NCI-H1105 treated with DMSO at 0.1 percent for 48 hours (cell line): ENCODE measurements at places on chromosomes 3 and 15.

DNA sequence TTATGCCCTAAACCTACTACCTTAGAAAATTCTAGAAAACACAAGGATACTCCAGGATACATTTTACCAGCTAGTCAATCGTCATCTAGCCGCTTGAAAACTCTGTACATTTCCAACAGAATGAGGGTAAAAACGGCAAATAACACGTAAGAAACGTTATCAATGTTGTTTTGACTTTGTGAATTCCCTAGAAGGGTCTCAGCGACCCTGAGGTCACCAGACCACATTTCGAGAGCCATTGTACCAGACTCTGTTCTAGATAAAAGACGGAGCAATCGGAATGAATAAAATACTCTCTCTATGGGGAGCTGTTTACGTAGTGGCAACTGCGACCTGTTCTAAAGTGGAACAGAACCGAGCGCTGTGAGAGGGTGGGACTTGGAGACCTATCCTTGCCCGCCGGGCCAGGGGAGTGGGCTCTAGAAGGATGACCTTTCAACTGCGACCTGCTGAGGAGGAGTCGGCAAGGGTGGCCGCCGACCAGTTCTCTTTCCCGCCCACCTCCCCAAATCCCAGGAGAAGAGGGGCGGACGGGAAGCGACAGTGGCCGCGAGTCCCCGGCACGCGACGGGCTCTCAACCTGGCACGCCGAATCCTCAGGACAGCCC is 778 bp upstream of the AP4E1 start:
- no peak for DNase-seq

- DNase-seq, result peak; percentile 85
Observed at GRCh38 chr3:107752202-107752990, 229.6 kb downstream of the BBX start.

- DNase-seq, result no peak
Observed at GRCh38 chr15:26037369-26037768, 174.2 kb upstream of the ATP10A start.

GRCh38 chr3:157220883-157221282 is 60.9 kb upstream of the CCNL1 start:
- DNase-seq, result no peak

GRCh38 chr15:41289953-41290352 is 42.4 kb downstream of the OIP5 start:
- no peak for DNase-seq

- DNase-seq, result no peak
Observed at GRCh38 chr3:112009670-112010069, 10.9 kb downstream of the TAGLN3 start.

DNA sequence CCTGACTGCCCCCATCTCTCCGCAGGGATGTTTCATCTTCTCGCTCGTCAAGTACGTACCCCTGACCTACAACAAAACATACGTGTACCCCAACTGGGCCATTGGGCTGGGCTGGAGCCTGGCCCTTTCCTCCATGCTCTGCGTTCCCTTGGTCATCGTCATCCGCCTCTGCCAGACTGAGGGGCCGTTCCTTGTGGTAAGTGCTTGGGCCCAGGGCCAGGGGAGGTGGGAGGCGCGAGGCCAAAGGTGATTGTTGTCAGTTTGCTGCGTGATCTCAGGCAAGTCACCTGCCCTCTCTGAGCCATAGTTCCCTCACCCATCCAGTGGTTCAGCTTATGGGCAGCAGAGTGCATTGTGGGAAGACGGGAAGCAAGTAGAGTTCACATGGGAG is 58.5 kb downstream of the GRIP2 start:
- no peak for DNase-seq

DNA sequence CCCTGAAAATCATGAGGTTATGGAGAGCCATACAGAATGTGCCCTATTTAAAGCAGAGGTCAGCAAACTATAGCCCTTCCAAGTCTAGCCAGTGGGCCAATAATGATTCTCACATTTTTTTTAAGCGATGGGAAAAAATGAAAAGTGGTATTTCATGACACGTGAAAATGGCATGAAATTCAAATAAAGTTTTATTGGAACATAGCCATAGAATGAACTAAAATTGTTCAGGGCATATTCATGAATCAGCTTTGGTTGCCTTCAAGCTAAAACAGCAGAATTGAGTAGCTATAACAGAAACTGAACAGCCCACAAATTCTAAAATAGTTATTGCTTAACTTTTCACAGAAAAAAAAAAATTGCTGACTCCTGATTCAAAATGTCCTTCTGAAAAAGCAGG is 104.5 kb downstream of the TFG start:
- DNase-seq, result no peak

- no peak for DNase-seq
Observed at GRCh38 chr3:69443457-69443920, 57.6 kb upstream of the FRMD4B start.

- DNase-seq, result no peak
Observed at GRCh38 chr15:70127770-70128413, 30.2 kb upstream of the TLE3 start.

DNA sequence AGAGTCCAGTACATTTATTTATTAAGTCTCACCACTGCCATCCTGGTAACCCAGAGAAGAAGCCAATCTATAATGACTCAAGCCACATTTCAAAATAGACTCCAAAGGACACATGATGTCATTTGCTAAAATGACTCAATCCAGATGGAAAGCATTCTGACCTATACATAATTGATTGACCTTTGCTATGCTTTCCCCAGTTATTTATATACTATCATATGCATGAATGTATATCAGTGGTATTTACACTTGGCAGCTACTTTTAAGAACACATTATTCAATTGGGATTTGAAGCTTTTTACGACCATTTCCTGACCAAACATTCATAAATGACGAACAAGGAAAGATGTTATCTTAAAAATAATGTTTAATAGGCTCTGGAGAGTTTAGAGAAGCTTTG is 297.2 kb downstream of the FHIT start:
- DNase-seq, result no peak

GRCh38 chr3:171784937-171785336 is 25.3 kb downstream of the PLD1 start:
- peak; percentile 18 for DNase-seq

DNA sequence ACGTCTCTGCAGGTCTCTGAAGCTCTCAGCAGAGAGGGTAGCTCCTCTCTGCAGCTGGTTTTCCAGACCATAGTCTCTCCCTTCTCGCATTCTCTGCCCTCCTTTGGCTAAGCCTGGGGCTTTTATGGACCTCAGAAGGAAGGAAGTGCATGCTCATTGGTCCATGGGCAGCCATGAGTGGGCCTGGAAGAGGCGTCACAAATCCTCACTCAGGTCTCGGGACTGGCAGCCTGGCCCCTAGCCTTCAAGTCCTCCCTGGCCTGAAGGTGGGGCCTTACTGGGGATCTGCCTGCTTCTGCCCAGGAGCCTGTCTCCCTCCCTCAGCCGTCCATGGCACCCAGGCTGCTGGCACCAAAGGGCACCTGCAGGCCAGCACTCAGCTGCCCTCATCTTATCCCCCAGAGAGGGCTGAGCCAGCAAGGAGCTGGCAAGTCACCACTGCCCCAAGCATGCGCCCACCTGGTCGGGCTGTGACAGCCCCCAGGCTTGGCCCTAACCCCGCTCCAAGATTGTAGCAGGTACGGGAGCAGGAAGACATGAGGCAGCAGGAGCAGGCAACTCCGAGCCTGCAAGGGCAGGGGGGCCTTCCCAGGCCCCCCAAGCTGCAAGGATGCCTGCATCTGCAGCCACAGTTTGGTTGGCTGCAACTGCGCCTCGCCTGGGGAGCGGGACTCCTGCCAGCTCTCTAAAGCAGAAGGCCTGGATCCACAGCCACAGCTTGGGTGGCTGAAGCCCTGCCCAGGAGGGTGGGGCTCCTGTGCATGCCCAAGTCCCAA is 37.4 kb downstream of the GHSR start:
- DNase-seq, result no peak

GRCh38 chr3:183272791-183273190 is 19.7 kb downstream of the B3GNT5 start:
- DNase-seq, result no peak

DNA sequence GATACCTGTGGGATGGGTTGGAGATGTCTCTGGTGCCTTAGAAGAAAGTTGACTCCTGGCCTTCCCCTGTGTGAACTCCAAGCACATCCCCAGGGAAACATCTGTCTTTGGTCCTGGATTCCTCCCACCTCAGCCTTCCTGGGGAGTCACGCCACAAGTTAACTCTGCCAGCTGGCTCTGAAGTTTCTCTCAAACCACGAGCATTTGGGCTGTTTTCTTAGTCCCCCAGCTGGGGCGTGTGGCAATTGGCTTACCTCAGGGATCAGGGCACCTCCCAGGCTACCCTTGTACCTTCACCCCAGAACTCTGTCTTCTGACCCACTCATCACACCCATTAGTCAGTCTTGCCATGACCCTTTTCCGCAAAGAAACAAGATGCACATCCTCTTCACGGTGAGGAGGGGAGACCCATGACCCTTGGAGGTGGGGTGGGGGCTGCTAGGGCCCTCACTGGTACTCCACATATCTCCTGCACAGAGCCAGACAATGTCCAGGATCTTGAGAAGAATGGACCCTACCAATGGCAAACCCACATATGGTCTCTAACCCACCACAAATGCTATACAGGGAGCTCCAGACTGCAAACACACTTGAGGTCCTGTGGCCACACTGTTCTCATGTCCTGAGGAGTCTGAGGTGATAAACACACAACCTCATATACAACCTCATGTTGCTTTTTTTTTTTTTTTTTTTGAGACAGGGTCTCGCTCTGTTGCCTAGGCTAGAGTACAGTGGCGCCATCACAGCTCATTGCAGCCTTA is 3.9 kb downstream of the NEIL1 start:
- DNase-seq, result no peak

DNA sequence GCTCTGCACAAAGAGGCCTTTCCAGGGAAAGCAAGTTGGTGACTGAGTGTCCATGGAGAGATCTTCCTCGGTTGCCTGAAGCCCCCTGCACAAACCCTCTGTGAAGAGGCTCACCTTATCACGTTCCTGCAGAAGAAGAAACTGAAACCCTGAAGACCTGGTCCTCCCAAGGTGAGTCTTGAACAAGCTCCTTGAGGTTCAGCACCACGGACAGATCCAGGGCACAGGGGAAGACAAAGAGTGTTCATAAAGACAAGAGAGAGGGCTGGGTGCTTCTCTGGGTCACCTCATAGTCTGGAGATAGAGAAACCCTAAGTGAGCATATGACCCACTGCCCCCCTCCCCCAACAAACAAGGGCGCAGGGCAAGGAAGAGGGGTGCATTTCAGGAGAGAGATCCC is 21.7 kb upstream of the TBC1D21 start:
- DNase-seq, result no peak

- no peak for DNase-seq
Observed at GRCh38 chr3:127848131-127849129, 26.1 kb upstream of the MGLL start.

GRCh38 chr3:128486205-128486628 is 6.8 kb downstream of the GATA2 start:
- DNase-seq, result no peak

DNA sequence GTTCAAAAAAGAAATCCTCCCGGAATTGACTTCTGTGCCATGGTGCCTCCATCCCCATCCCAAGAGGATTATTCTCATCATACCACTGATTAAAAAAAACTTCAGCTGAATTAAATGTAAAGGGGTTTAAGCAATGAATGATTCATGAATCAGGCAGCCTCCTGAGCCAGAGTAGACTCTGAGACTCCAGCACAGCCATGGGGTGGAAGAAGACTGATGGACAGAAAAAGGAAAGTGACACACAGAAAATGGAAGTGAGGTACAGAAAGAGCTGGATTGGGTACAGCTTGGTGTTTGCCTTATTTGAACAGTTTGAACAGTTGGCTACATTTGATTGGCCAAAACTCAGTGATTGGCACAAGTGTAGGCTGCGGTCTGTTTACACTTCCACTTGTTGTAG is 224.8 kb upstream of the ATP10A start:
- DNase-seq, result no peak

GRCh38 chr3:140442621-140443020 is 235.2 kb upstream of the TRIM42 start:
- no peak for DNase-seq

DNA sequence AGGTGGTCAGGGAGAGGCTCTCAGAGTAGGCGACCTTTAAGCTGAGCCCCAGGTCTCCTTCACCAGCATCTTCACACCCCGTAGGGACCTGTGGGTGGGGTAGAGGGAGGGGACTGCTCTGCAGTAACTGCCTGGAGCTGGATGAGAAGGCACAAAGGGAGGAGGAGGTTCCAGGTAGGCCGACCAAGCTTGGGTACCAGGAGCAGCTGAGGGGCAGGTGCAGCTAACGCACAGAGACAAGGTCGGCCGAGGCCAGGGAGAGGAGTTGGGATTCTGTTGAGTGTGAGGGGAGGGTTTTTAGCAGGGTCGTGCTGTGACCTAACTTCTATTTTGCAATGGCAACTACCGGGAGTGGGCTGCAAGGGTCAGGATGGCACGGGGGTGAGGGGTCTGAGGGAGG is 5.9 kb upstream of the GRIP2 start:
- DNase-seq, result no peak

DNA sequence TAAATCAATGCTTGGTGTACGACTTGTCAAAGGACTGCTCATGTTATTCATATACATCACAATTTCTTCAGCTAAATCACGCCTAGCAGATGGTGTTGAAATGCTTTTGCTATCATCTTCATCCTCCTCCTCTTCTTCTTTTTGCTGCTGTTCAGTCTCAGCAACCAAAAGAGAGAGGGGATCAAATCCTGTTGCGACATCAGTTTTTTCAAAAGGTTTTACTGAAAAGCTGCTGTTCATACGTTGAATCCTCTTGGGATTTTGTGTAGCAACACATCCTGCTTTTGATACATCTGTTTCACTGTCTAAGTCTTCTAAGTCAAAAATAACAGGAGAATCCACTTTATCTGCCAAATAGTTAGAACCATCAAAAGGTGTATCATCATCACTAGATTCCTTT is 69.0 kb downstream of the SLC24A1 start:
- DNase-seq, result no peak

GRCh38 chr3:13822871-13823585 is 56.8 kb downstream of the WNT7A start:
- no peak for DNase-seq

DNA sequence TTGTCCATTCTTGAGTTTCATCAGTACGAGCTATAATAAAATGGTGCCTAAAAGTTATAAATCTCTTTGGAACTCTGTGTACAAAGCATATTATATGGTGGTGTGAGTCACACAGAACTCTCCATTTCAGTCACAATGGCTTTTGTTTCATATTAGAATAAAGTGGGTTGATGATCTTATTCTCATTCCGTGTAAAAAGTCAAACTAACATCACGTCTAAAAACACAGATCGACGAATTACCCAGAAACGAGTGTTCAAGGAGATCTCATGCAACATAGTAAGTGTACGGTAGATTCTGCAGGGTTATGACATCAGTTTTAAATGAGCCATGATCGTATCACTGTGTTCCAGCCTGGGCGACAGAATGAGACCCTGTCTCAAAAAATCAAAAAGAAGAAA is 122.4 kb downstream of the FOXP1 start:
- no peak for DNase-seq

- DNase-seq, result no peak
Observed at GRCh38 chr3:183392186-183393034, 36.0 kb downstream of the MCF2L2 start.

GRCh38 chr15:67349634-67350033 is 95.0 kb downstream of the IQCH start:
- no peak for DNase-seq

- no peak for DNase-seq
Observed at GRCh38 chr3:30098653-30099455, 507.5 kb upstream of the TGFBR2 start.

GRCh38 chr3:117252651-117253050 is 543.1 kb downstream of the TUSC7 start:
- DNase-seq, result no peak

- no peak for DNase-seq
Observed at GRCh38 chr15:25990220-25990619, 127.1 kb upstream of the ATP10A start.

- no peak for DNase-seq
Observed at GRCh38 chr3:120623727-120624093, 27.6 kb downstream of the NDUFB4 start.

GRCh38 chr15:72599855-72600464 is 54.5 kb upstream of the GOLGA6B start:
- DNase-seq, result peak; percentile 59
